ENCODE measurements at places on chromosomes 3 and 15.

DNA sequence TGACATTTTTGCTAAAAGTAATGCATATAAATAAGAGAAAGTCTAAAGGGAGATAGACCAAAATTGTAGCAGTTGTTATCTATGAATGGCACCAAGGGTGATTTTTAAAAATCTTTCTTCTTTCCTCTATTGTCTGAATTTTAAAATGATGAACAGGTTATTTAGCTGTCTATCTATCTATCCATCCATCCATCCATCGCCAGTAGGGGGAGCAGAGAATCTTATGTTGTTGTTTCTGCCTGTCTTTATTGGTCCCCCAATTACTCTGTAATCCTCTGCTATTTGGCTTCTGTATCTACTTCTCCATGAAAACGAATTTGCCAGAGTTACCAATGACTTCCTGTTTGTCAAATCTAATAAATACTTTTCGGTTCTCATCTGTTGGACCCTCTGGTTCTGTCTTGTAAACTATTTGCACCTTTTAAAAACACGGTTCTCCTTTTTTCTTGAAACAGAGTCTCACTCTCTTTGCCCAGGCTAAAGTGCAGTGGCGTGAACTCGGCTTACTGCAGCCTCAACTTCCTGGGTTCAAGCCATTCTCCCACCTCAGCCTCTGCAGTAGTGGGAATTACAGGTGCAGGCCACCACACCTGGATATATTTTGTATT lies 86.0 kb downstream of the ECT2 start:
- no peak for DNase-seq

DNA sequence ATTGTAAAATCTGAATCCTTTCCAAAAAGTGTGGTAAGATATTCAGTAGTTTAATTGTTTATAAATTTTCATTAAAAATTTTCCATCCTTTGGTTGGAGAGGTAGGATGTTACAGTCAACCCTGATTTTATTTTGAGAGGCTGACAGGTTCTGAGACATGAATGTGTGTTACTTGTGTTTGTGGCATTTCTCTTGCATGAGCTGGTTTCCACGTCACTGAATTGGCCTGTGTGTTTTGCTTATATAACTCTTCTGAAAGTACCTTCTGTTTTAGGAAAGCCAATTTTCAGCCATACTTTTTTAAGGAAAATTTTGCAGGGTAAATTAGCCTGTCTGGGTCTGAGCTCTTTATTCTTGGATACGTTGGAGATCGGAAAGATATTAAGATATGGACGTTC lies 30.7 kb downstream of the PXYLP1 start:
- DNase-seq: no peak

DNA sequence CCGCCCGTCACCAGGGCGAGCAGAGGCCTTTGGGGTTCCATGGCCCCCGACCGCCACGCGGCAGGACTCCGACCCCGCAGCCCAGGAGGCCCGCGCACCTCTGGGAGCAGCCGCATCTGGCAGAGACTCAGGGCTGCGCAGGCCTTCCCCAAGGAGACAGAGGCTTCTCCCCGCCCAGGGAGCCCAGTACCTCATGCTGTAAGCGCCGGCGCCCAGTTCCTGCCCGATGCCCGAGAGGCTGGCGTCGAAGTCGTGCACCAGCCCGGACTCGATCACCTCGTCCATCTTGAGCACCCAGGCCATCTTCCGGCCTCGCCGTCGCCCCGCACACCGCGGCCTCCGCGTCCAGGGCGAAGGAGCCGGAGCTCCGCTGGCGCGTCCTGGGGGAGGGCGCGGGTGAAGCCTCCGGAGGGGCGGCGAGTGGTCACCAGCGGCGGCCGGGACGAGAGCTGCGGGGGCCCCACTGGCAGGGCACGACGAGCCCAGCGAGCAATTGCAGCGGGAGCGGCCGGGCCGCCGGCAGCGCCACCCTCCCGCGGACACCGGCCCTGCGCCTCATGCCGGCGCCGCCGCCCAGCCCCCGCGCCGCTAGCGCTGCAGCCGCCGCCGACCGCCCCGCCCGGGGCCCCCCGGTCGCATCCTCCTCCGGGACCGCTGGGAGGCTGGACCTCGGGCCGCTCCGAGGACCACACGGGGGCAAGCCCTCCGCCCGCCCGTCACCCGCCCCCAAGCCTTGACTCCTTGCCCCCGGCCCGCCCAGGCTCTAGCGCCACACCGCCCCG lies 468 bp downstream of the UBP1 start:
- peak; percentile 65 for DNase-seq

DNA sequence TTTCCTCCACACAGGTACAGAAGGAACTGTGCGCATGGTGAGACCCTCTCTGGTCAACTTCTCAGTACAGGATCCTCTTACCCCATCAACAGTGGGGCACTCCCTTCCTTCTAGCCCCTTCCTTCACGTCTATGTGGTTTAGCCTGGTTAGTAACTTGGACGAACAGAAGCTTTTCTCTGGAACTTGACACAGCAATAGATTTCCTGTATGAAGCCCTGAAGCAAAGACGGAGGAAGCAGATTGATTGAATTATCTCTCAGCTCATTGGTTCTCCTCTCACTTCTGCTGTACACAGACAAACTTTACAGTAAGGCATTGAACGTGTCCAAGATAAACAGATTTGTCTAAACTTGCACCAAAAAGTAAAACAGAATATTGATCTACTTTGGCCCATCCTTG lies at the start of gene CD200R1:
Gene CD200R1, minus strand, starts transcription at position 210 of the 400 bp plus-strand sequence. CDS start 246 bp downstream, outside the sequence.
- no peak for DNase-seq

GRCh38 chr3:158617982-158618875 lies 26.1 kb upstream of the GFM1 start:
- no peak for DNase-seq

DNA sequence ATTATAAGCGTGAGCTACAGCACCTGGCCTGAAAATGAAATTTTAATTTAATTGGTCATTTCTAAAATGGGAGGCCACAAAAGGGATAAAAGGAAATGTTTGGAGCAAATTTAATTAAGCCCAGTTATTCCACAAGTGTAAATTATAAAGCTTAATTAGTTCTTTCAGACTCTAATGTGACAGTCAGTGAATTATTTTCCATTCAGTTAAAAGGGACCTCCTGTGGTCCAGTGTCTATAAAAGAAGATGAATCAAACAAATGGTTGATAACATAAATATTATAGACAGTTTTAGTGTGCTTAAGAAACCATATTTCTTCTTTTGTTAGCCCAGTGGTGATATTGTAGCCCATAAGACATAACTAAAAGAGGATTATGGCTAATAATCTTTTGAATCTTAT lies 66.4 kb downstream of the CNOT10 start:
- no peak for DNase-seq

DNA sequence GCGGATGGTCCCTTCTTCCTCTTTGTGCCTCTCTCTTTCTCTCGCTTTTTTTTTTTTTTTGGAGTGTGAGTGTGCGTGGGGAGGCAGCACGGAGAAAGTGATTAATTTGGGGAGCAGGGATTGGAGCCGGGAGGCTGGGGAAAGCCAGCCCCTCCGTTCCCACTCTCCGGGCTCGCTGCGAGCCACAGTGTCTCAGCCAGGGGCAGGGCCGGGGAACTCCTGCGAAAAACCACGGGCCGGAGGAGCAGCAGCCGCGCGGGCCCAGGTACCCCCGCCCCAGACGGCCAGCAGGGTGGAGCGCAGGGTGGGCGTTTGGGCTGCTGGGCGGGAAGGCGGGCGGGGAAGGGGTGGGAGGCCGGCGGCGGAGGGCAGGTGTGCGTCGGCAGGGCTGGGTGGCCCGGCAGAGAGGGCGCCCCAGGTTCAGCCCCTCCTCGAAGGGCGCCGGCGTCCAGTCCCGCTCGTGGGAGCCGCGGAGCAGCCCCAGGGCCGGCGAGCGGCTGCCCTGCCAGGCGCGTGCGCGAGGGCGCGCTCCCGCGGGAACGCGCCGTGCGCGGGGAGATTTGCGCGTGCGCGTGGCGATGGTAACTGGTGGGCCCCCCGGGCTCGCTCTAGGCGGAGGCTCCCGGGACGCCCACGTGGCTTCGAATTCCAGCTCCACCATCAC lies 1.4 kb downstream of the CHL1 start:
- DNase-seq: no peak

GRCh38 chr3:10964537-10965167 lies 27.9 kb upstream of the SLC6A1 start:
- DNase-seq: peak; percentile 69

DNA sequence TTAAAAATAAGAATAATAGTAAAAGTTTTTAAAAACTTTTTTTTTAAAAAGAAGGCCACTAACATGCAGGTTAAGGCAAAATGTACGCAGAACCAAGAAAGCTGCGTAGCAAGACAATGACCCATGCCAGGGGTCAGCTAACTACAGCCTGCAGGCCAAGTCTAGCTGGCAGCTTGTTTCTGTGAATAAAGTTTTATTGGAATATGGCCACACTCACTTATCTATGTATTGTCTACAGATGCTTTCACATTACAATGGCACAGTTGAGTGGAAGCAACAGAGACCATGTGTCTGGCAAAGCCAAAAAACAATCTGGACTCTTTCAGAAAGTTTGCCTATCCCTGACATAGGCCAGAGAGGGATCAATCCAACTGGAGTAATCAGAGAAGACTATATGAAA lies 46.7 kb downstream of the WWTR1 start:
- no peak for DNase-seq

GRCh38 chr15:70714015-70714414 lies 49.3 kb downstream of the UACA start:
- no peak for DNase-seq

DNA sequence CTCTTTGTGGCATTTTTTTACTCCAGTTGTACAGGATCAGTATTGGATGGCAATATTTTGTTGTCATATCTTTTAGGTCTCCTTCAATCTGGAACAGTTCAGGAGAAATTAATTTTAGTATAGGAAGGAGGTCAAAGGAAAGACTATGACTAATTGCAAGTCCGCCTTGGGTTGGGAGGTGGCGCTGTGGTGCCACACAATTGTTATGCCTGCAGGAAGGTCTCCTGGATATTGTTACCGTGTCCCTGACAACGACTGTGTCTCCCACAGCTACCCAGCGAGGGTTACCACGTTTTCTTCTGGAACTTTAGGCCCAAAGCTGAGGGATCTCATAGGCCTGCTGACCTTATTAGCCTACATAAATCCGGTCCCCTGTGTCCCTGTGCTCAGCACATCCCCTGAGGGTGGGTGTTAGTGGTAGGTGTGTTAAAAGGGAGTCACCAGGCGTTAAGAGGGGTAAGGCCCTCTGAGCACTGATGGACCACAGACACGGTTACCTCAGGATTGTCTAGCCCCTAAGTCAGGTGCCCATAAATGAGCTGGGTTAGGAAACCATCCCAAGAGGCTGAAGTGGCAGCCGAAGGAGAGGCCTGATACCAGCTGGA lies 31.5 kb downstream of the KCNAB1 start:
- peak; percentile 69 for DNase-seq

DNA sequence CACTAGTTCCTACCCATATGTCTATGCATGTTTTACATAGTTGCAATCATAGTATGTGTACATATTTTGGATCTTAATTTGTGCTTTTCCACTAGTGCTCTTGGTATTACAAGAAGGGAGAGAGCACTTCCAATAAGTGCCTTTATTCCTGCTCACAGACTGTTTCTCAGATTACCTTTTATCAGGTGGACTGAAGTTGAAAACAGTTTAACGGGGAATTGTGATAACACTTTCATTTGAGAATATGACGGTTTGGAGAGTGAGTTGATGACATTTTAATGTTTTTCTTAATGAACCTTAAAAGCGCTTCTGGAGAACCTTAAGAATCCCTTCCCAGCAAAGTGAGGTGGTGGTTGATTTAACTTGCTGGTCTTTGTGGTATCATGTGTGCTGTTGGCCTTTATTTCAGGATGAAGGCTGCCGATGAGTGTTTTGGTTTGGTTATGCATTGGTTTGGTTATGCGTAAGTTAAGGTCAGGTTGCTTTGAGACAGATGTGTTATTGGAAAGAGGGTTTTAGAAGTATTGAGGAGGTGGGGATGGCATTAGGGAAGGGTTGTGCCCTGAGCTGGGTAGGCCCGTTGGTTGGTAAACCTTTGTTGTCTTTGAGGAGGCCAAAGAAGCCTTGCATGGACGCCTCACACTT lies 2.8 kb downstream of the EDEM1 start:
- no peak for DNase-seq

DNA sequence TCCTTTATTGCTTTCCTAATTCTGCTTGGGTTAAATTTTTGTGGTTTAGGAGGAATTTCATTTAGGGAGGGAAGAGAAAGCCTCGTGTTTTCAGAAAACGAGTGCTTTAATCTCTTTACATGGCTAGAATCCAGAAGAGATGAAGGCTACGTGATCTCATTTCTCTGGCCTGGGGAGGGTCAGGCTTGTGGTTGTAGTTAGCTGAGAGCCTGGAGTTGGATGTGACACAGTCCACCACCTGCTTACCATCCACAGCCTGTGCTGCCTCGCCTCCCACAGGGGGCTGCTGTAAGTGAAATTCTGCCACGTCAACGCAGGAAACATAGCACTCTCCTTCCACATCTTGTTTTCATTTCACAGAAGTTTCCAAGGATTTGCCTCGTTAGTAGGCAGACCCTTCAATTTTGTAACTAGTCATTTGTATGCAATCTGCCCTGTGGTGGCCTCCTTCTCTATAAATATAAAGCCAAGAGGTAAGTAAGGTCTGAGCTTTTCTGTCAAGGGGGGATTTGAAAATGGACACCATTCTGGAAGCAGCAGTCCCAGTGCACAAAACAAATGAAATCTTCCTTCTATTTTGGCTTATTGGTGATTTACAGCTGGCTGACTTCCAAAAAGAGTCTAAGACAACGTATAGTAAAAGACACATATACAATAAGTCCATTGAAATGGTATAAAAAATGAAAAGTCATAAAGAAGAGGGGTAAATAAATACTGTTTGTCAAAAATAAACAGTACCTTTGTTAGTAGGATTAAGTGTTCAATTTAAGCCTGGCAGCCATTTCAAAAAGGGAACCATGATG lies 3.4 kb downstream of the GXYLT2 start:
- peak; percentile 29 for DNase-seq

- DNase-seq: no peak
Measured at GRCh38 chr3:21729331-21729730, 21.7 kb downstream of the ZNF385D start.

GRCh38 chr15:40266828-40267304 lies 16.0 kb downstream of the ANKRD63 start:
- DNase-seq: peak; percentile 86

DNA sequence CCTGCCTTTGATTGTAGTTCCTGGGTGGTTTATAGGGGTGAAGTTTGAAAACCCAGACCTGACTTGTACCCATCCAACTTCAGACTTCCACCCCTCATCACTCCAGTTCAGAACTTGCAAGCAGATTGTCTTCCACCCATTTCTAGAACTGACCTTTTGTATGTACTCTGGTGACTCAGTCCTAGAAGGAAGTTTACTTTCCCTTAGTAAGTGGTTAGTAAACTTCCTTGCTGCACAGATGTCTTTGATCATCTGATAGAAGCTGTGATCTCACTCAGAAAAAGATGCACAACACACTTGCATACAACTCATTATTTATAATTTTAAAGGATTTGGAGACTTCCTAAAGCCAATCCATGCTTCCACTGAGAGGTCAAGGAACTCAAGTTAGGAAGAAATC lies 368.0 kb downstream of the MFSD1 start:
- DNase-seq: no peak

GRCh38 chr15:22827125-22827524 lies 11.3 kb upstream of the NIPA2 start:
- peak; percentile 30 for DNase-seq

All from ELF-1 (cell line).